AG09309 (cell line): ENCODE measurements at places on chromosomes 5 and 9.

GRCh38 chr9:121353241-121354061 is 16.6 kb downstream of the STOM start:
- DNase-seq = no peak

- DNase-seq = no peak
Observed at GRCh38 chr5:78447775-78448424, 87.5 kb downstream of the SCAMP1 start.

DNA sequence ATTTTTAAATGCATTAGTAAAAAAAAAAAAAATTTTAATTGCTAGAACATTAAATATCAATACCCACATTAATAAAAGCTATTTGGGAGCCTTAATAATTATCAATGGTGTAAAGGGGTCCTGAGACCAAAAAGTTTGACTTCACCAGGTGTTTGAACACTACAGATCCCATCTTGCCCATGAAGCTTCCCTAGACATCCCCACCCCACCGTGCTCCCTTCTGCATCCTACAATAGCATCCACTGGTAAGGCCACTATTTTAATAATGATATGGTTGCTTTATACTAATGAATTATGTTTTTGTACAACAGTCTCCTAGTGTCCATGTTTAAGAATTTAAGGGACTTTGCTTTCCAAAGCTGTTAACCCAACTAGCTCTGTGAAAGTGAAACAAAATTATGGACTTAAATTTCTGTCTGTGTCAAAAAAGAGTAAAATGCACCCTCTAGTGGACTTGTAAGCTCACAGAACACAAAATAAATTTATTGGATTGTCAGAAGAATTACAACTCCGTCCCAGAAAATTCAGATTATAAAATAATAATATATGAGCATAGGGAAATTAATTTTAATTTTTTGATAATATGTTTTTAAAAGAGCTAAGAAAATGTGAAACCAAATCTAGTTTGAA is 76.0 kb downstream of the ARL15 start:
- no peak for DNase-seq

GRCh38 chr9:131999692-132000551 is 79.7 kb downstream of the MED27 start:
- peak; percentile 44 for DNase-seq

- DNase-seq = no peak
Observed at GRCh38 chr5:23268136-23268535, 239.3 kb upstream of the PRDM9 start.

GRCh38 chr9:27836661-27837401 is 263.6 kb upstream of the C9orf72 start:
- no peak for DNase-seq

GRCh38 chr9:136544964-136545691 is 720 bp downstream of the NOTCH1 start:
- DNase-seq = no peak

DNA sequence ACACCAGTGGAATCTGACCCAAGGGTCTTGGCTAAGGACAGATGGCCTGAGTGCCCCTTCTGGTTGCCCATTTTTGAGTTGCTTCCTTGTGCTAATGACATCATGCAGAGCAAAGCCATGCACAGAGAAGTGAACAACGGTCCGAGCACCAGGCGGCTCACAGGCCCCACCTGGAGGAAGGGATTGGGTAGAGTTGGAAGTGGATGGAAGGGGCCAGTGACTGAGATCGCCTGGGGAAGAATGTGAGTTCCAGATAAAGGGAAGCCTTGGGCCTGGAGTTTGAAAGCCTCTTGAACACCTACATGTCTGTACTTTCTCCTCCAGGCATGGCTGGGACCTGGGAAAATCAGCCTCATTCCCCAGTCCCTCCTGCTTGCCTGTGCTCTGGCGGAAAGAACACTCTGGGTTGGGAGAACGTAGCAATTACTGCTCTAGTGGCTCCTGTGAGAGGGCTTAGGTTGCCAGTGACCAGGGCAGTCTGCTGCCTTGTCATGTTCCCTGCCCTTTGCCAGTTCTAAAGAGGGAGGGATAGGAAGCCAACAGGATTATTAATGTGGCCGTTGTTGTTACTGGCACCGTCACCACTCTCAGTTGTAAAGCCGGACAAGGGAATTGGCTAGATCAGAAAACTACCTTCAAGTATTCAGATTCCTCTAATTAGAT is 62.5 kb upstream of the PTPN3 start:
- DNase-seq = no peak

GRCh38 chr5:24831989-24832388 is 187.2 kb upstream of the CDH10 start:
- DNase-seq = no peak

DNA sequence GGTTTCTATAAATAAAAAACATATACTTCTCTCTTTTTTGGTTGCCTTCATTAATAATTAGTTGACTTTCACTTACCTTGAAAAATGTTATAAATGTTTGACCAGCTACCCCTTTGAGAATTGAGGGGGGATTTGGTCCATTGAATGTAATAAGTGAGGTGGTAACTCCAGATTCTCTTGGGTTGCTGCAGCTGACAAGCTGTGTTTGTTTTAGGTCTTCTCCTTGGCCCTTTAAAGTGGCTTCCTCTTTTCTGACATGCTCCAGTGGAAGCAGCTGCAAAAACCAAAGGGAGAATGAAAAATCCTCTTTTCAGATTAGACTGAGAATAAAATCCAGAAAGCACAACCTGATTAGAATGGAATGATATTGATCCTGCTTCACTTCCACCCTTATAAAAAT is 410.5 kb downstream of the TMEM38B start:
- DNase-seq = no peak

DNA sequence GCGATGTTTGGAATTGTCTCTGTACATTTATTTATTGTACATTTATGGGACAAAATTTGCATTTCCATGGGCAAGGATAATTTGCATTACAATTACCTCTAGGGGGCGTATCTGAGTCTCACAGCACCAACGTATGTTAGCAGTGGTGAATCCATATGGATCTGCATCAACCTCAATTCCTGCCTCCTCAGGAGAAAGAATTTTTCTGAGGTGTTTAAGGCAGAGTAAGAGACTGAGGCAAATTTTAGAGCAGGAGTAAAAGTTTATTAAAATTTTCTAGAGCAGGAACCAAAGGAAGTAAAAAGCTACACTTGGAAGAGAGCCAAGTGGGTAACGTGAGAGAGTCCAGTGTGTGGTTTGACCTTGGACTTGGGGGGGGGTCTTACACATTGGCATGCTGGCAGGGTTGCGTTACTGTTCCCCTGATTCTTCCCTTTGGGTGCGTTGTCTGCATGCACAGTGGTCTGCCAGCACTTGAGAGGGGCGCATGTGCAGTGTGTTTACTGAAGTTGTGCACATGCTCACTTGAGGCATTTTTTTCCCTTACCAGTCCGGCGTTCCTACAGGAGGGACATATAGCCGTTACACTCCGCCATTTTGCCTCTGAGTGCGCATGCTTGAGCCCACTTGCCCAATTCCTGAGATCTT is 21.0 kb upstream of the RAB14 start:
- DNase-seq = no peak

- no peak for DNase-seq
Observed at GRCh38 chr9:84499969-84500582, 159.5 kb upstream of the SLC28A3 start.

DNA sequence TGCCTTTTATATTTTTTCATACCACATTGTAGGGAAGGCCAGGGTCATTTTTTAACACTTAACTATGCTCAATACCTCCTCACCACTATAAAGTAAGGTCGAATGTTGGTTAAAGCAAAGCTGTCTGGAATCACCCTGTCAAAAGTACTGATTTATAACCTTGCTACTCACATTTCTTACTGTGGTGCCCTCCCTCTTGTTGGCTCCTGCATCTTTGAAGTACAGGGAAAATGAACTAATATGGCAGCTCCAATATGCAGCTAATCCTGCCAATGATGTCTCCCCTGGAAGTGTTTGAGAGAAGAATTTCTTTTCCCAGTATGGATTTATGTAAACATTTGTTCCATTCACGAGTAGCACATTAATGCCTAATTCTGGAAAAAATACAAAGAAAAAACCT is 108.4 kb upstream of the RPS23 start:
- no peak for DNase-seq
